ENCODE measurements at places on chromosomes 12 and 14.

DNA sequence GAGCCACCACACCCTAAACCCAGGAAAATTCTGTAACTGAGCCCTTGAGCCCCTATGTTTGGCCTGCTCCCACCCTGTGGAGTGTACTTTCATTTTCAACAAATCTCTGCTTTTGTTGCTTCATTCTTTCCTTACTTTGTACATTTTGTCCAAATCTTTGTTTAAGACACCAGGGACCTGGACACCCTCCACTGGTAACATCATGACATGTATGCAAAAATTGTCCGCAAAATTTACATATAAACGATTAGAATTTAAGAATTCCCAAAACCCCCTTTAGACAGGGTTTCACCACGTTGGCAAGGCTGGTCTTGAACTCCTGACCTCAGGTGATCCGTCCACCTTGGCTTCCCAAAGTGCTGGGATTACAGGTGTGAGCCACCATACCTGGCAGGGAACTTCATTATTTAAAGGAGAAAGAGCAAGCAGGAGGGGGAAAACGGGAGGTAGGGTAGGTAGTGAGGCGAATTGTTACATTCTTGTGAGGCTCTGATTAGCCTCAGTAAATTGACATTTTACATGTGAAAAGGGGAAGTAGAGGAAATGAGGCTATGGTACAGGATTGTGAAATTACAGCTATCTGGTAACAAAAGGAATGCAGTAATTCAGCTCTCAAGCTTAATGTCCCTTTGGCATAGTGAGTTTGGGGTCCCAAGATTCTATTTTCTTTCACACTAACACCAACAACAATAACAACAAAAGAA, 27.6 kb downstream of the TUBA1A start:
- DNase-seq: no peak

GRCh38 chr12:86193931-86194330, 62.3 kb downstream of the MGAT4C start:
- no peak for DNase-seq

DNA sequence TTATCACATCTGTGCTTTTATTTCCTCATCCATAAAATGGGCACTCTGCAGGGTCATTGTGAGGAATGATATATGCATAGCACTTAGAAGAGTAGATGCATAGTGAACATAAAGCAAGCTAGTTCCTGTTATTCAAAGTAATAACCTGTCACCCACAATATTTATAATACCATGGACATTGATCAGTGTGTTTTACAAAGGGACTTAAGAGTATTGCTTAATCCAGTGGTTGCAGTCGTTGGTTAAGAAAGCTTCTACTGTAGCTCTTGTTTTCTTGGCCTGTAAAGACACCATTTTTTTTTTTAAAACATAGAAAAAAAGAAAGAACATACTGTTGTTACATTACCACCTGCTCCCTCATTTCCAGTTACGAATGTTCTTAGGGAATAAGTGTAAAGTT, 13.1 kb downstream of the METAP2 start:
- DNase-seq: no peak

- no peak for DNase-seq
Observed at GRCh38 chr14:81269100-81269978, 48.6 kb upstream of the GTF2A1 start.

- no peak for DNase-seq
Observed at GRCh38 chr14:35854696-35855270, 28.6 kb downstream of the BRMS1L start.

DNA sequence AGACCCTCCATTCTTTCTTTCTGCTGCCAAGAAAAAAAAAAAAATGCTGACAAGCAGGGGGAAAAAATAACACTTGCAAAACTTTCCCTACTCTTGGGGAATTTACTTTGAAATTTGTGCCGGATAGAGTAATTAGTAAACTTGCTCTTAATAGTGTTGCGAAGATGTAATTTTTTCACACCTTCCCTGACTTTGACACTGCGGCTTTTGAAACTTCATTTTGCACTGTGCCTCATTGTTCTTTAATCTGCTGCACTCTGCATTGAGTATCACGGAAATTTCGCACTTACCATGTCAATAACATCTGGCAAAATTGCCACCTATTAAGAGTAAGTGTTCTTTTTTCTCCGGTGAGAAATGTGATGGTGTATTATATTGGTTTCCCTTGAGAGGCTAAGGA, 596.1 kb downstream of the VRK1 start:
- no peak for DNase-seq

- DNase-seq: no peak
Observed at GRCh38 chr12:63150713-63151622, at the start of gene AVPR1A. Gene AVPR1A, minus strand, starts transcription at chr12:63151201. Its CDS starts 365 bp downstream, at chr12:63150836.

DNA sequence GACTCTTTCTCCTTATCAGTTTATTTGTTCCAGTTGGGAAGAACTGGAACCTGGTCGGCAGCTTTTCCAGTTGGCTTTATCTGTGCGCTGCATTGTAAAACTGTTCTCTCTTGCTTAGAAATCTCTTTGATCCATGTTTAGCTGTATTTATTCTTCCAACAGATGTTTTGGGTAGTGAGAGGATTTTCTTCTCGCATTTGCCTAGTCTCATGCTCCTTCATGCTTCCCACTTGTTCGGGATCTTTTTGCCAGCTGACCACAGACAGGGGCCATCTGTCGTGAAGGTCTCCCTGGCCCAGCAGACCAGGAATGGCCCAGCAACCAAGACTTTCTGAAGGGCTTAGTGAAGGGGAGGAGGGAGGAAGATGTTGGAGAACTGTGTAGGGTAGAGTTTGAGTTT, 21.6 kb downstream of the NTF3 start:
- DNase-seq: no peak

- DNase-seq: no peak
Observed at GRCh38 chr14:77710364-77710763, 2.5 kb downstream of the SLIRP start.

- DNase-seq: no peak
Observed at GRCh38 chr14:100606687-100607610, 19.7 kb upstream of the BEGAIN start.

DNA sequence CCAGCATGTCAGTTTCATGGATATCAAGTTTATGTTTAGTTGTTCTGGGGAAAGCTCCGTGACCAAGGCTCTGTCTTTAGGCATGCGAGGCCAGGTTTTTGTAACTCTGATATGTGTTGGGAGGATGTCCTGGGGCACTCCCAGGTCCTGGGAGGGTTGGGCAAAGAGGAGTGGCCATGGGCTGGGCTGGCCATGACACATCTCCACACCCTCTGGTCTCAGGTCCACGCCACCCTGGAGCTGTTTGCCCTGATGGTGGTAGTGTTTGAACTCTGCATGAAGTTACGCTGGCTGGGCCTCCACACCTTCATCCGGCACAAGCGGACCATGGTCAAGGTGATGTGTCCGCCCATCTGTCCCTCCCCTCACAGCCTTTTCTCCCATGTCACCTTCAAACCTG, 46.4 kb downstream of the TPCN1 start:
- no peak for DNase-seq

DNA sequence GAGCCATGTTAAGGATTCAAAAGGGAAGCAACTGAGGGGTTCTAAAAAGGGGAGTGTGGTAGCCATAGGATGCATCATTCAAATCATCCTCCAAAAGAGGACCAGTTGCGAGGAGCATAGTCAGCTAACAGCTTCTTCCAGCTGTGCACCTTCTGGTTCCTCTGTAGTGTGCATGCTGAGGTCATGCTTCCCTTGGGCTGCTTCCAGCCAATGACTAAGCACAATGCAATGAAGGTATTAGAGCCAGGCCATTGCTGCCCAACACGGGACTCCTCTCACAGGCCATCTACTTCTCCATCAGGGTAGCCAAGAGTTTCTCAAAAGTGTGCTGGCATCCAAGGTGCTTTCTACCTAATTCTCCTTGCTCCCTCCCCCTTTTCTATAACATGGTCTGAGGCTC, 69.2 kb upstream of the ARID2 start:
- DNase-seq: no peak

DNA sequence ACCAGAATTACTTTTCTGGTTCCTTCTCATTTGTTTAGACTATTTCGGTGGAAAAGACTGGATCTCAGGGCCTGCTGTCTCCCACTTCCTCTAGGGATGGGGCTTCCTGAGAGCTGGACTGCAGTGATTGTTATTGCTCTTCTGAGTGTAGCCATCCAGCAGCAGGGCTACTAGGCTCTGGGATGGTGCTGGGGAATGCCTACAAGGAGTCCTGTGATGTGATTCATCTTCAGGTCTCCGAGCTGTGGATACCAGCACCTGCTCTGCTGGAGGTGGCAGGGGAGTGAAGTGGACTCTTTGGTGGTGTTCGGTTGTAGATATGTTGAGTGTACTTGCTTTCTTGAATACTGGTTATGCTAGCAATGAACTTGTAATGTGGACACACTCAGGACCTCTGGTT, 42.7 kb downstream of the AEBP2 start:
- no peak for DNase-seq

GRCh38 chr12:2297004-2297403, 244.2 kb downstream of the CACNA1C start:
- DNase-seq: no peak

DNA sequence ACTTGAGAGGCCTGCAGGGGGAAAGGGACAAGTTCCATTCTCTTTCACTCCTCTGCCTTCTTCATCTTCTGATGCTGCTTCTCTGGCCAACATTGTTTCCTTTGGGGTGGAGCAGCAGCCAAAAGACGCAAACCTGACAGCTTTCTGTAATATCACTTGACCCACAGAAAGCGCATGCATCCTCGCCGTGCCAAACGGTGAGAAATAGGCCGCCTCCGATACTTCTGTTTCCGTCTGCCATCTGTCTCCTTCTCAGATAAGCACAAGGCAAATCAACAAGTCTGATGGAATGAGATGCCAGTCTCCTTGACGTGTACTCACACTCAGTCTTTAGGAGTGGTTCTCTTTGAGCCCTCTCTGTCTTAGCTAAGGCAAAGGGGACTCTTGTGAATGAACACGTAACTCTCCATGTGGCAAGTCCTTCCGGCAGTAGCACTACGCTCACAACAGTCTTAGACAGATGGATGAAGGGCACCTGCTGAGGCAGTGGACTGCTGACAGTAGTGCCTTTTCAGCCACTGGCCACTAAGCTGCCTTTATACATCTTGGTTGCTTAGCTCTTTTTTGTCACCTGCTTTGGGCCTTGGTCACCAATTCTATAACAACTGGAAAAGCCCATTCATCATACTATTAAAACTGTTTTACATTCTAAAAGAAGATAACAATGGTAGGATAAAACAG, 214.1 kb downstream of the FBXL14 start:
- no peak for DNase-seq

GRCh38 chr12:21353487-21353886, 18.8 kb upstream of the SLCO1A2 start:
- no peak for DNase-seq

GRCh38 chr14:77882098-77882497, 82.2 kb downstream of the ADCK1 start:
- DNase-seq: no peak

- DNase-seq: peak; percentile 53
Observed at GRCh38 chr12:123533672-123534643, at the start of gene RILPL1. Gene RILPL1, minus strand, starts transcription at chr12:123533719. Its CDS starts 237 bp downstream, at chr12:123533482.

DNA sequence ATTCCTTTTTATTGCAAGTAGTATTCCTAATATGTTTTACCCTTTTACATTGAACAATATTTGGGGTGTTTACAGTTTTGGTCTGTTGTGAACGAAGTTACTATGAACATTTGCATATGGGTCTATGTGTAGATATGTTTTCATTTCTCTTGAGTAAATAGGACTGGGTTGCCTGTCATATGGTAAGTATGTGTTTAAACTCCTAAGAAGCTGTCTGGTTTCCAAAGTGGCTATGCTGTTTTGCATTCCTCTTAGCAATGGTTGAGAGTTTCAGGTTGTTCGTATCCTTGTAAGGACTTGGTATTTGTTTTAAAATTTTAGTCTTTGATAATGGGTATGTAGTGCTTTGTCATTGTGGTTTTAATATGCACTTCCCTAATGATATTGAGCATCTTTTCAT, 6.3 kb downstream of the METAP2 start:
- no peak for DNase-seq
